Panc1 (cell line): ENCODE measurements at places on chromosomes 12 and 14.
A peak's percentile ranks its signal among the peaks of the same experiment; 100 is the strongest.

DNA sequence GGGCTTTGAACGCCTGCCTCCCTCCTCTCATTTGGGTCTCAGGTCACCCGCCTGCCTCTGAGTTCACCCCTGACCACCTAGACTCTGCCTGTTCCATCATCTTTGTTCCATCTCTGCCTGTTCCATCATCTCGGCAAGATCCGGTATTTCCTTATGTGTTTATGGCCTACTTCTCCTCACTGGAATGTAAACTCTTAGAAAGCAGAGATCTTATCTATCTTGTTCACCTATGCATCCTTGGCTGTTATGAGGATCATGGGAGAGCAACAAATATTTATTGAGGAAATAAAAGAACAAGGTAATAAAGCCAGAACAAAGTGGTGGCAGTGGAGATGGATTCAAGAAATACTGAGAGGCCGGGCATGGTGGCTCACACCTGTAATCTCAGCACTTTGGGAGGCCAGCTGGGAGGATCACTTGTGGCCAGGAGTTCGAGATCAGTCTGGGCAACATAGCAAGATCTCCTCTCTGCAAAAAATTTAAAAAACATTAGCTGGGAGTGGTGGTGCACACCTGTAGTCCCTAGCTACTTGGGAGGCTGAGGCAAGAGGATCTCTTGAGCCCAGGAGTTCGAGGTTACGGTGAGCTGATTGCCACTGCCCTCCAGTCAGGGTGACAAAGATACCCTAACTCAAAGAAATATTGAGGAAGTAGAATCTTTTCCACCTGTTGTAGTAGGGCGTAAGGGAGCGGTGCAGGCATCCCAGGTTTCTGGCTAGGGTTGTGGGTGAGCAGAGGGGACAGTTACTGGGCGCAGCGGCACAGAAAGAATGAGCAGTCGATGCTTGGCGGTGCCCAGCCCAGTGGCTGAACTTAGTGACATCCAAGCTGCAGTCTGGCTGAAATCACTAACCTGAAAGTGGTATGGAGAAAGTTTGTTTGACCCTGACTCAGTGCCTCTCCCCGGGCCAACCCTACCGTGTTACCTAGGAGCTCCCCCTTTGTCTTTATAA lies 1.7 kb upstream of the KLC1 start:
- DNase-seq = no peak

DNA sequence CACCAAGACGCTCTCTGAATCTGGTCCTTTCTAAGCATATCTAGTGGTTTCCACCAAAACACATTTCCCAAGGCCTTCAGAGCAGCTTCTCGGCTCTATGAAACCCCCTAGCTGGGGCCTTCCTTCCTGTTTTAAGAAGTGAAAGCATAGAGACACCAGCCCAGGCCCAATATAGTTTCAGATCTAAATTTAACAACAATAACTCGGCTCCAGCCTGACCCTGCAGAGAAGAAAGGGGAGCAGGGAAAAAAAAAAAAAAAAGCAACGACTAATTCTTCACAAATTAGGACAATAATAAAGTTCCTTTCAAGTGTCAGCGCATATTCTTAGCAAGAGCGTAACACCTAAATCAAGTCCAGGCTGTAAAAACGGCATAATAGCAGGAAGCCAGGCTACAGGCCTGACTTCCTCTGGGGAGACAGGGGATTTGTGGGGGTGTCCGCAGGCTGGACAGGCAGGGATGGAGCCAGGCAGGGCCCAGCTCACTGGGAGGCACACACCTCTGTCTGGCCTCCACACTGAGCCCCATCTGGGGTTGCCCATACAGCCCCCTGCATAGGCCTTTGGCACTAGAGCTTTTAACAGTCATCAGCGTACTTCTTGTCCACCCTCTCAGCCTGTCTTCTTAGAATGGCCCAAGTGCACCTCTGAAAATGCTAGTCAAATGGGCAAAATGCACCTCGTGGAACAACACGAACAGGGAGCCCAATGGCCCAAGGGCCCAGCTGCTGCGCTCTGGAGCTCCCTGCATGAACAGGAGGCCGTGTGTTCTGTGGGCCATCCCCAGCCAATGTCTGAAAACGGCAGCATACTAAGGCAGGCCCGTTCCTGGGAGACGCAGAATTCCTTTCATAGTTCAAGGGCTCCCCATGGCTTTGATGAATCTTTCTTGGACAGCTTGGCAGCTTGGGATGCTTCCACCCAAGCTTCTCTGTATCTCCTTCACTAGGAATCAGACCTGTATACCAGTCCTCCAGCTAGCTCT lies 772.9 kb downstream of the MED13L start:
- no peak for DNase-seq

DNA sequence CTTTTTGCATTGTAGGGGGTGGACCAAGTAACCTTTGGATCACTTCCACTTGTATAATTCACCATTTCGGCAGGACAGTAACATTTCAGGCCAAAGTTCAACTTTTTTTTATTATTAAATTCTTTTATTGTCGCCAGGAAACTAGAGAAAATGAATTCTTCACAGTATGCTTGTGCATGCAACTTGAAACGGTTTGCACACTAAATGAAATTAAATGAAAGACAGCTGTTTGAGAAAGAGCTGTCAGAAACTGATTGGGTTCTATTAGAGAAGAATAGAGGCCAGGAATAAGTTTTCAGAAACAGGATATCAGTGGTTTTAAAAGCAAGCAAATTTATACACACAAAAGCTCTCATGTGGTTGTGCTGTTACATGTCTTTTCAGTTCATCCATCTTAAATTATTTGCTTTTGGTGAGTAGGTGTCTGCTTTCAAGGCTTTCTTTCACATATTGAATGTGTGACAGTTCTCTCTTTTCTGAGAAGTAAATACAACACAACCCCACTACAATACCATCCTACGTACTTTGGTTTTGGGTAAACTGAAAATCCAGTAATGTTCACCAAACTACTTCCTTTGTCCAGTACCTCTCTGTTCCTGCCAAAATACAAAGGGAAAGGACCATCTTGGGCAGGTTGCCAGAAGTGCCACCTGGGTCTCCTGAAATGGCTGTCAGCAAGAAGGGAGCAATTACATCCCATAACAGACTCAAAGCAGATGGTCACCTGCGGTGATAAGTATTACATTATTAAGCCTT lies 291.7 kb downstream of the RAD51B start:
- no peak for DNase-seq

GRCh38 chr14:58430156-58430555 lies 2.6 kb downstream of the KIAA0586 start:
- no peak for DNase-seq

DNA sequence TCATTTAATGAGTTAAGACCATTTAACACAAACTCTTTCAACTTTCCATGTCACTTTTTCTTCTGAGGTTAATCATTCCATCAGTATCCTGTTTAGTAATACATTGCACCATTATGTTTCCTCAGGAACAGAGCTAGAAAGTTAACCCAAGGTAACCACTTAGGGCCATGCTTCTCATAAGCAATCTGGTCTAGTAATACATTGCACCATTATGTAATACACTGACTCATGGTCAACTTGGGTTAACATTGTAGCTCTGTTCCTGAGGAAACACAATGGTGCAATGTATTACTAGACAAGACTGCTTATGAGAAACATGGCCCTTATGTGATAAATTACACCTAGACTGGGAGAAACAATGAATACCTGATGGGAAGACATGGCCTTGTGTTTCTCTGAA lies 21.7 kb downstream of the ERH start:
- DNase-seq = no peak

DNA sequence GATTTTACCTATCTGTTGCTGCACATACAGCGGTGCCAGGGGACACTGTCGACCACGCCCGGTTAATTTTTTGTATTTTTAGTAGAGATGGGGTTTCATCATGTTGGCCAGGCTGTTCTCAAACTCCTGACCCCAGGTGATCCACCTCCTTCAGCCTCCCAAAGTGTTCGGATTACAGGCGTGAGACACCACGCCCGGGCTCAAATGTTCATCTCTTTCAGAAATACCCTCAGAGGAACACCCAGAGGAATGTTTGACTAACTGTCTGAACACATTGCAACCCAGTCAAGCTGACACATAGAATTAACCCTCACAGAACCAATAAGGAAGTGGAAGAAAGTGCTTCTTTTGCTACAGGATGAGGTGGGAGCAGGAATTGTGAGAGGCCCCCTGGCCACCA lies 15.0 kb upstream of the ETFBKMT start:
- no peak for DNase-seq

- peak; percentile 54 for DNase-seq
Measured at GRCh38 chr12:3803865-3804472, 51.1 kb upstream of the CRACR2A start.

GRCh38 chr12:98439981-98440581 lies 75.3 kb upstream of the TMPO start:
- DNase-seq = no peak

GRCh38 chr14:40119765-40120164 lies 687.5 kb upstream of the FBXO33 start:
- DNase-seq = no peak

DNA sequence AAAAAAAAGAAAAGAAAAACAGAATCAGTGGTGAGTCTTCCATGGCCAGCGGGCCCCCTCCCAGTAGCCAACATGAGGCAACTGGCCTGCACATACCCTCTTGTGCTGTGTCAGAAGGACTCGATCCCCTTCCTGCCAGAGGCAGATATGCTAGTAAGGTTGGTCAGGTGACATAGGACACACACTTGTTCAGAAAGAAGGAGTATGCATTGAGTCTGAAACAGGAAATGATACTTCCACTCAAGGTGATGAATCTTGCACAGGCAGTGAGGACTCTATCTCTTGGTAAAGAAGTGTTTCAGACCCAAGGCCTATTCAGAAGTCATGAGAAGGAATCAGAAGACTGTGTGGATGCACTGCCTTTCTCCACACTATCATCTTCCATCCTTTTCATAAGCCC lies 269.7 kb upstream of the FAR2 start:
- DNase-seq = no peak
